ENCODE measurements at places on chromosomes 13 and 19. TPM values are rescaled to one million over a fixed set of nuclear protein-coding genes. Genes with fewer than 3 reads are reported as not detected.

- DNase-seq: no peak
Measured at GRCh38 chr13:37539170-37539569, 59.4 kb downstream of the POSTN start.

DNA sequence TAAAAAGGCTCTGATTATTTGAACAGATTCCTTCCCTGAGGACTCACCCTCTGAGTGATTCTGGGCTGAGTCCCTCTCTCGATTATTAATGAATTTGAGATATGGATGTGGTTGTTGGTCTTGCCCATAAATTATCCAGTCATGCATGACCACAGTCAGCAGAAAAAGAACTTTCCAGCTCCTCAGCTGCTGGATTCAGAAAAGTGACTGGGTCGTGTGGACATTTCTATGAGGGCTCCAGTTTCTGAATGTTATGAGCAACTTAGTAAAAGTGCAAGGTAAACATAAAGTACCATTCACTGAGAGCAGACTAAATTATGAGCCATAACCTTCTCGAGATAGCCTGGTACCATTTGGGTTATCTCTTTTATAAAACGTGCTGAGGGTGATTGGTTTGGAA lies 100.1 kb upstream of the CLDN10 start:
- no peak for DNase-seq

The N4BP2L1 gene
- 0.34 TPM for total RNA-seq

GRCh38 chr19:16714702-16715287 lies 4.9 kb upstream of the NWD1 start:
- peak; percentile 76 for DNase-seq

- DNase-seq: no peak
Measured at GRCh38 chr13:100529666-100530377, 58.8 kb downstream of the GGACT start.

GRCh38 chr19:56839652-56840450 lies 675 bp downstream of the PEG3 start:
- DNase-seq: peak; percentile 88

The KLK12 gene
- total RNA-seq: not detected

The RFX2 gene
- 11.1 TPM for total RNA-seq
